ENCODE measurements at places on chromosomes 11 and 22.

DNA sequence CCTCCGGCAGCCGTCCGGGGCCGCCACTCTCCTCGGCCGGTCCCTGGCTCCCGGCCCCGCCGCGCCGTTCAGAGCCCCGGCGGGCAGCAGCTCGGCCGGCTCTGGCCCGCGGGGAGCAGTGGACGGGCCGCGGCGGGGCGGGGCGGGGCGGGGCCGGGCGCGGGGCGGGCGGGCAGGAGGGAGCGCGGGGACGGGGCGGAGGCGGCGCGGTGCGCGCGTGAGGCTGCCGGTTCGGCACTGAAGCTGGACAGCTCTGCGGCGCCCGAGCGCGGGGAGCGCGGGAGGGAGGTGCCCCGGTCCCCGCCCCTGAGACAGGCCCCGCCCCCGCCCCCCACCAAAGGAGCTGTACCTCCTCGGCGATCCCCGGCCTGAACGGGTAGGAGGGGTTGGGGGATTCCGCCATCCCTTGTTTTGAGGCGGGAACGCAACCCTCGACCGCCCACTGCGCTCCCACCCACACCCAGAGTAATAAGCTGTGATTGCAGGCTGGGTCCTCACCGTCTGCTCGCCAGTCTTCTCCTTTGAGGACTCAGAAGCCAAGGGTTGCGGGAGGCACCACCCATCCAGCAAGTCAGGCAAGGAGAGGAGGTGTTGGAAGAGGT lies at the start of gene DRD2:
Gene DRD2 (minus strand): TSS at position 239 of the 602 bp plus-strand sequence. CDS start 50,747 bp downstream, outside the sequence.
- no peak for DNase-seq

DNA sequence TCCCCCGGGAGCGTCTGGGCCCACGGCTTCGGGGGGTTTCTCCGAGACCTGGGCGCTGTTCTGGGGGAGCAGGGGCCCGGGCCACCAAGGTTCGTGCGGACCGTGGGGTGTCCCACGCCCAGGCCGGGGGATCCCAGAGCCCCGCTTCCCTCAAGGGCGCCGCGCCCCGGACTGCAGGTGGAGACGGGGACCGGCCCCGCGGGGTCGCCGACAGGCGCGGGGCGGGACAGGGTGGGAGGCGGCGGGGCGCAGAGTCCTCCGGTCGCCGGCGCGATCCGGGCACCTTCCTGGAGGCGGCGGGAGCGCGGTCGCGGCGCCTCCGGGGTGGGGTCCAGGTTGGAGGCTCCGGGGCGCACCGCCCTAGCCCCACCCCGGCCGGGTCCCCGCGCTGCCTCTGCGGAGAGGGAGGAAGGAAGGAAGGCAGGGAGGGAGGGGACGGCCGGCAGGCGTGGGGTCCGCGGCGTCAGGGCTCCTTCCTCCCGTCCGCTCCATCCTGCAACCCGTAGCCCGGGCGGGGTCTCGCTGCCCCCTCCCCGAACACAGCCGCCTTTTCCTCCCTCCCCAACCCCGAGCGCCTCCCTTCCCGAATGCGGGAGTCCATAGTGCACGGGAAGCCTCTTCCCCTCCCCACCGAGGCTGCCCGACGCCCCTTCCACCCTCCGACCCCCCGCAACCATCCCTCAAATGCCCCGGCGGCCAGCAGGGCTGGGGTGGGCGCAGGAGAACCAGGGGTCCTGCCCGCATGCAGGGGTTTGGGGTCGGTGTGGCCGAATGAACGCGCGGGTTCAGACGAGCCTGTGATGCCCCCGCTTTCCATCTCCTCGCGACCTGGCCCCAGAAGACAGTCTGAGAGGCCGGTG lies 4.3 kb upstream of the ZBED4 start:
- no peak for DNase-seq

GRCh38 chr11:107563702-107564101 lies 1.8 kb downstream of the ALKBH8 start:
- peak; percentile 10 for DNase-seq

DNA sequence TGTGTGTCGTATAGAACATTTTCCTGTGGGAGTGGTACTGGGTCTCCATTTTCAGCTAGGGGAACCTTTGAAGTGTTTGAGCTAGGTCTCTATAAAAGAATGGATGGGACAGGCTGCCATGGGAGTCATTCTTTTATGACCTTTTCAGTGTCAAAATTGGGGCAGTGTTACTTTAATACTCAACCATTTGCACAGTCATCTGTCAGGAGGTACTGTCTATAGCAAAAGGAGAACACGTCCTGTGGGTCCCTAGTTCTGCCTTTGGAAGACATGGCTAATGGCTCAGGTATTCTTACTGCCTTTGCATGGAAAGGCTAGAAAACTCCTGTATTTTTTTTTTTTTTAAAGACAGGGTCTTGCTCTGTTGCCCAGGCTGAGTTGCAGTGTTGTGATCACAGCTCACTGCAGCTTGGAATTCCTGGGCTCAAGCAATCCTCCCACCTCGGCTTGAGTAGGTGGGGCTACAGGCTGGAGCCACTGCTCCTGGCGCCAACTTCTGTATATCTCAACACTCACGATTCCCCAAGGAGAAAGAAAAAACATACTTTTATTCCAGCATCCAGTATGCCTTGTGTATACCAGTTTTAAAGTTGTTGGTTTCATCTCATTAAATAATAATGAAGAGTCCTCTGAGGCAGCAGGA lies 2.1 kb upstream of the ATF4 start:
- DNase-seq: no peak

DNA sequence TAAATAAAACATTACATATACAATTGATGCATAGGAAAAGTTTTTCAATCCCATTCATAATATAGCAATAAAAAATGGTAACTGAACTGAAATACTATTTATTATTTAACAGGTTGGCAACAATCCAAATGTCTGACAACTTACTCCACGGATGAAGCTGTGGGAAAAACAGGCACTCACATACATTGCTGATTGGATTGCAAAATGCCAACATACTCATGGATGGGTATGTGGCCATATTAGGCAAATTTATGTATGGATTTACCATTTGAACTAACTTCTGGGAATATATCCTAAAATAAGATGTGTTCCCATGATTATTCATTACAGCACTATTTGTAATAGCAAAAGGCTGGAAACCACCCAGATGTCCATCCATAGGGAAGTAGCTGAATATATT lies 3.2 kb upstream of the BIRC2 start:
- no peak for DNase-seq

DNA sequence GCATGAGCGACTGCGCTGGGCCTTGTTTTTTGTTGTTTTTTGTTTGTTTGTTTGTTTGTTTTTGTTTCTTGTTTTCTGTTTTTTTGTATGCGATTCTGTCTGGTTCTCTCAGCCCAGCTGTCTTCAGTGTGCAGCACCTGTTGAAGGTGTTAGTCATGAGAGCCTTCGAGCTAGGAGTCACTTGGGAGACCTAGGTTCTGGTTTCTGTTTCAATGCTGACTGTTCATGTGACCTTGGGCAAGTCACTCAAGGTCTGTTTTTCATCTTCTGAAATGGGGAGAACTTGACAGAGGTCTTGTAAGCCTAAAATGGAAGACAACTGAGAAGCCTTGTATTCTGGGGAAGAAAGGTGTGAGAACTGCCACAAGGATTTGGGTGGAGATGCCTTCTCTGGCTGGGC lies 1.8 kb downstream of the DCPS start:
- DNase-seq: no peak

GRCh38 chr11:11789735-11790369 lies 51.9 kb upstream of the USP47 start:
- no peak for DNase-seq

DNA sequence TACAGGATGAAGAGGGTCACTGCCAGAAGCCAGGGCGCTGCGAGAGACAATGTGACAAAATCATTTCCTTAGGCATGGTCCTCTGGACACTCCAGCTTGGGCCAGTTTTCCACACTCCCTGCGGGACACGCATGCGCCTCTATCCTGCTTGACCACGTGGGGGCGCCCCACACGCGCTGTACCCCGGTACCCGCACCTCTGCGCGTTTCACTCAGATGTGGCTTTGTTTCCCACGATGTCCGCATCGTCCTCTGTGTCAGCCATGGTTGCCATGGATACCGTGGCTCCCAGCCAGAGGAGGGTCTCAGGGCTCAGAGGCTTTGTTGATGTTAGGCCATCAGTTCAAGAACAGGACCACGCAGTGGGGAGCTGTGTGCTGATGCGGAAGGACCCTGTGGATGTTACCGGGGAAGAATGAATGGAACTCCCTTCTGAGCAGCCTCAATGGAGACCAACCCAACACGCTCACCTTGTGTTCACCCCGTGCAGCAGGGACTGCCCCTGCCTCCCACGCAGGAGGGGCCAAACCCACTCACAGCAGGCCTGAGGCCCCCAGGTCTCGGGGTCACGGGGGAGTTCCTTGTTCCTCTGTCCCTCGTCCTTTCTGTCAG lies 101.1 kb upstream of the SLC22A12 start:
- DNase-seq: peak; percentile 35

DNA sequence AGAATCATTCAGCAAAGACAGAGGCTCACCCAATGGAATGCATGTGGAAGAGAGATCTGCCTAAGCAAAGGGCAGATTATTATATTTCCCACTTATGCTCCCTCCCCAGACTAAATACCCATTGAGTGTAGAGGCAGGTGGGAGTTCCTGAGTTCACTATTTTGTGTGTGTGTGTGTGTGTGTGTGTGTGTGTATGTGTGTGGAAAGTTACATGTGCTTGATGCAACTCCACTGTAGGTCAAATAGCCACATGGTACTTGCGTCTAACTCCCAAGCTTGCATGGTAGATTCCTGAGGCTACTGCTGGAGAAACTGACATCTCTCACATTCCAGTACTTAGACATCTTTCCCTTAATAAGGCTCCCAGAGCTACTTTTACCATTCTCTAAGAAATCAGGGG lies 3.4 kb upstream of the COPB1 start:
- no peak for DNase-seq

DNA sequence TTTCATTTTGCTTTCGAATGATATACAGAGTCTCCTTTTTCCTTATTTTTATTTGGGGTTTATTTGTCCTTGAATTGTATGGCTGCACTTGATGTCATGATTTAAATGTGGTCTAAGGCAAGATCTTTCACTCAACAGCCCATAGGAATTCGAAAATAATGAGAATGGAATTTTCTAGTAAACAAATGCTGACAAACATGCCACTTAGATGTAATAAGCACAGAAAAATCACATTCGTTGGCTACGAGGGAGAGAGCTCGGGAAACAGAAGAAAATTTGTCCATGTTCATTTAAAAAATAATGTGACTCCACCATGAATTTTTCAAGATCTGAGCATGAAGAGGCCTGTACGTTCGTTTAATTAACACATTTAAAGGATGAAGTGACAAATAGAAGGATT lies 73.0 kb downstream of the BLID start:
- no peak for DNase-seq

DNA sequence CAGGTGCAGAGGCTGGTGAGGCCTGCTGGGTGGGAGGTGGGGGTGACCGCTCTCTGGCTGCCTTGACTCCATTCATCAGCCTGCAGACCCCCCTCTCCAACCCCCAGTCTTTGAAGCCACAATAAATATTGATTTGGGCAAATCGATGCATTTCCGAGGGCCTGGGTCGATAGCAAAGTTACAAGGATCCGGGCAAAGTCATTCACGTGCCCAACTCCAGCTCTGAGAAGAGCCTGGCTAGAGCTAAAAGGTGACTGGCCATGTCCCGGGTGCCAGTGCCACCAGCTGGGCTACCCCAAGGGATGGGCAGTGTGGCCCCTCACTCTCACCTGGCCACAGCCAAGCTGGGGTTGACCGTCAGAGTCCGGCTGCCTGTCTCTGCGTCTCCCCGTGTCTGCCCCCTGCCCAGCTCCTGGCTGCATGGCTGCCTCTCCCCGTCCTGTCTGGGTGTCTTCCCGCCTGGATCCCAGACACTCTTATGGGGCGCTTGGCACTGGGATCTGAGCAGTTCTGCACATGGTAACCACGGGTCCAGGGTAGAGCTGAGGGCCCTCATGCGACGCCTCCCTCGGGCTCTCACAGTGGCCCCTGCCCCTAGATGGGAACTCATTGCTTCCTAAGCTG lies 46.7 kb upstream of the CCDC188 start:
- no peak for DNase-seq

DNA sequence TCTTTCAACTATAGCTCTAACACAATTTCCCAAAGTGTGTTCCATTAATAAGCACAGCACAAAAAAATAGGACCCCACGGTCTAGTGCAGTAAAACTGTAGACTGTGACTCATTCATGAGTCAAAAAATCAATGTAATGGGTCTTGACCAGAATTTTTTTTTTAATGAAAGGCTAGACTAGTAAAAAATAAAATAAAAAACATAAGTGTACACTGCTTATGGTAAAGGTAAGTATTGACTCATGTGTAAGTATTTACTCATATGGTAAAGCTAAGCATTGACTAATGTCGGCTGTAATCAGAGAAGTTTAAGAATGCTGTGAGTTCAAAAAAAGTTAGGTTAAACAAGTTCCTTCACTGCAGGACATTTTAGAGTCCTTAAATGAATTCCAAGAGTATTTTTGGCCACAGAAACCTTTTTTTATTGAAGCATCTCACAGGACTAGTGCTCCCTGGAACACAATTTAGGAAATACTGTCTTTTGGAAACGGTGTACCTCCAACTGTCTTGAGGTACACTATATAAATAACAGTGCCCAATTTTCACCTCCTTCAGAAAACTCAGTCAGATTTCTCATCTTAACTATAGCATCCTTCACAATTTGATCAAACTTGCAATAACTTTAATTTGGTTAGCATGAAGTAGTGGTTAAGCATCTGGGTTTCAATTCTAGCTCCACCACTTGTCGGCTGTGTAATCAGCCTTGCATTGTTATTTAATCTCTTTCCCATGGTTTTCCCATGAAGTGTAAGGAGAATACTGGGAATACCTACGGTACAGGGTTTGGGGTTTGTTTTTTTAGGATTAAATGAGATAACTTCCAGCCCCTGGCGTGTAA lies 2.1 kb downstream of the CCDC73 start:
- DNase-seq: no peak

Data from NCI-H1092 (cell line).